ENCODE measurements at places on chromosomes 5 and 9. TPM values are rescaled to one million over a fixed set of nuclear protein-coding genes. Genes with fewer than 3 reads are reported as not detected.

- H3K27ac ChIP-seq = no peak overlapping the region
- no peak for DNase-seq
- no peaks in the 10 kb centered on the region for H3K4me1 ChIP-seq
- H3K27me3 ChIP-seq = no peaks in the 10 kb centered on the region
These were observed 662.0 kb upstream of the CHD1 start for GRCh38 chr5:99590806-99591205.

- no peaks in the 10 kb centered on the region for H3K4me1 ChIP-seq
- no peak overlapping the region for H3K4me3 ChIP-seq
- no peaks in the 10 kb centered on the region for H3K36me3 ChIP-seq
- no peak overlapping the region for H3K27ac ChIP-seq
- H3K27me3 ChIP-seq = no peaks in the 10 kb centered on the region
These were observed 260.9 kb upstream of the TUT7 start for GRCh38 chr9:86614871-86615849.

- DNase-seq = peak; percentile 36
- H3K27ac ChIP-seq = no peak overlapping the region
- H3K27me3 ChIP-seq = no peaks in the 10 kb centered on the region
- no peaks in the 10 kb centered on the region for H3K4me1 ChIP-seq
These were observed 579.7 kb upstream of the ZNF608 start for GRCh38 chr5:125326150-125326510.

Gene MEF2C
- 98.5 TPM for total RNA-seq

Gene NR2F1-AS1
- 1.8 TPM for total RNA-seq

All from heart left ventricle (tissue), 16 donors.